ENCODE measurements at places on chromosomes 12 and 14. TPM values are rescaled to one million over a fixed set of nuclear protein-coding genes. Genes with fewer than 3 reads are reported as not detected.

TOMM20L gene
- total RNA-seq = not detected

PPP1R1A gene
- not detected for total RNA-seq

MNAT1 gene
- 24.6 TPM for total RNA-seq

EXD2 gene
- total RNA-seq = 12.7 TPM

DIO2 gene
- 0.09 TPM for total RNA-seq

RNU7-1 gene
- not detected for total RNA-seq

TIGAR gene
- total RNA-seq = 5.4 TPM

HCAR1 gene
- 0.23 TPM for total RNA-seq
